ENCODE measurements at places on chromosomes 3 and 15.

DNA sequence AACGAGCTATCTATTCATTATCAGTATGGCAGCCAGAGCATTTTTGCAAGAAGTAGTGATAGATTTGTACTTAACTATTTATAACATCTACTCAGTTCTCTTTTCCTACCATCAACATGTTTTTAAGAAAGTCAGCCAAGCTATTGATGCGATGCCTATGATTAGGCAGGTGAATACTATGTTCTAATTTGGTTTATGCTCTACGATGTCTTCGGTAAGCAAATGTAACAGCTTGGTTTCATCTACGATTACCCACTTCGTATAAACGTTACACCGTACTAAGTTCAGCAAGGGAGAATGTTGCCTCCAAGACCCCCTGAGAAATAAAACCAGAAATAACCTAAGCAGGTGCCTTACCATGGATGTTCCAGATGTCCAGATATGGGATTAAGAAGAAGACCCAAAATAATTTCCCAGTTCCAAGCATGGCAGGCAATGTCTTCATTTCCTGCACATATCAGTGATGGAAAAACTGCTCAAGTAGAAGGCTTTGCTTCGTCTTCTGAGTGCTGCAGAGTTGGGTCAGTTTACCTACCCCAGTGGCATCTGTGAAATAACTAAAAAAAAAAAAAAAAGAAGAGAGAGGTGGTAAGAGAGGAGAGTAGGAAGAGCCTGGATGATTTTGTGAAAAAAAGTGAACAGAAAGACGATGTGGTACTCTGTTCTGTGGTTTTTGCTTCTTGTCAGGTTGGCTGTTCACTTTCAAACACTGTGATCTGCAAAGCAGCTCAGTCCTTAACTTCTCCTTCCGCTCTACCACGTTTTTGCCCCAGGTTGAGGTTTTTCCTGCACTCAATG is at the start of gene BTLA:
Gene BTLA, minus strand, starts transcription at position 559 of the 798 bp plus-strand sequence. Its CDS starts 114 bp downstream, at position 445.
- no peak for DNase-seq

- peak; percentile 35 for DNase-seq
Observed at GRCh38 chr3:127170814-127171213, 22.1 kb upstream of the PRR23E start.

DNA sequence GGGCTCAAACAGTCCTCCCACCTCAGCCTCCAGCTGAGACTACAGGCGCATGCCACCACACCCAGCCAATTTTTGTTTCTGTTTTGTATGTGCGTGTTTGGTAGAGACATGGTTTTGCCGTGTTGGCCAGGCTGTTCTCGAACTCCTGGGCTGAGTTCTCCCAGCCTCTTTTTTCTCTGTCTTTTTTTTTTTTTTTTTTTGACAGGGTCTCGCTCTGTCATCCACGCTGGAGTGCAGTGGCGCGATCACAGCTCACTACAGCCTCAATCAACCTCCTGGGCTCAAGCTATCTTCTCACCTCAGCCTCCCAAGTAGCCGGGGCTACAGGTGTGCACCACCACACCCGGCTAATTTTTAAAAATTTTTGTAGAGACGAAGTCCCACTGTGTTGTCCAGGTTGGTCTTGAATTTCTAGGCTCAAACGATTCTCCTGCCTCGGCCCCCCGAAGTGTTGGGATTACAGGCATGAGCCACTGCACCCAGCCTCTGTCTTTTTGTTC is 867 bp upstream of the DCAF1 start:
- DNase-seq, result no peak

- no peak for DNase-seq
Observed at GRCh38 chr15:31752065-31752762, 278.1 kb upstream of the CHRNA7 start.

- DNase-seq, result no peak
Observed at GRCh38 chr3:8484409-8485140, 17.0 kb upstream of the LMCD1 start.

DNA sequence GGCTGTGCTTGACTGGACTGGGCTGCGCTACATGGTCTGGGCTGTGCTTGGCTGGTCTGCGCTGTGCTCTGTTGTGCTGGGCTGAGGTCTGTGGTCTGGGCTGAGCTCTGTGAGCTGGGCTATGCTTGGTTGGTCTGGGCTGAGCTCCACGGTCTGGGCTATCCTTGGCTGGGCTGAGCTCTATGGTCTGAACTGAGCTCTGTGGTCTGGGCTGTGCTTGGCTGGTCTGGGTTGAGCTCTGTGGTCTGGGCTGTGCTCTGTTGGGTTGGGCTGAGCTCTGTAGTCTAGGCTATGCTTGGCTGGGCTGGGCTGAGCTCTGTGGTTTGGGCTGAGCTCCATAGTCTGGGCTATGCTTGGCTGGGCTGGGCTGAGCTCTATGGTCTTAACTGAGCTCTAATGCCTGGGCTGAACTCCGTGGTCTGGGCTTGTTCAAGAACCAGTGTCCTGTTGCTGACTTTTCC is 92.0 kb downstream of the PLXNA1 start:
- peak; percentile 23 for DNase-seq

DNA sequence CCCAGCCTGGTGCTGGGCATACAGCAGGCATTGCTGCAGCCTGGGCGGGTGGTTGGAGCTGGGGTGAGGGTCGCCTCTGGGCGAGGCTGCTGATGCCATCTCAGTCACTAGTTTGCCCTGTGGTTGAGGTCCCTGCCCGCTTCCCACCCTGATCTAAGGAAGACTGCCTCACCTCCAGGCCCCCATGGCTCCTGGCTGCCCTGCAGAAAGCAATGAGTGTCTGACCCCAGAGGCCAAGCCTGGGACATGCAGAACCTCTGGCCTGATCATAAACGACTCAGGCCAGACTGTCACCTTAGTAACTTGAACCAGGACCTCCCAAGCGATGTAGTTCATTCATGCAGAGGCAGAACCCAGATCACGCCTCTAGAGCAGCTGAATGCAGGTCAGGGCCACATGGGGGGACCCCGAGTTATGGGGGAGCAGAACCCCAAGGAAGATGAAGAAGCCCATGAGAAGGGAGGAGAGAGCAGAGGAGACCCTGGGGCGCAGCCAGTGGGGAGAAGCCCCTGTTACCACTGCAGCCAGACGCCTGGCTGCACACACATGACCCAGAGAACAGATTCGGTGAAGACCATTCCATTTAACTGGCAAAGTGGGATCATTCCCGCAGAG is 213.9 kb downstream of the TBC1D2B start:
- no peak for DNase-seq

GRCh38 chr3:105281989-105282388 is 84.7 kb upstream of the ALCAM start:
- DNase-seq, result no peak

DNA sequence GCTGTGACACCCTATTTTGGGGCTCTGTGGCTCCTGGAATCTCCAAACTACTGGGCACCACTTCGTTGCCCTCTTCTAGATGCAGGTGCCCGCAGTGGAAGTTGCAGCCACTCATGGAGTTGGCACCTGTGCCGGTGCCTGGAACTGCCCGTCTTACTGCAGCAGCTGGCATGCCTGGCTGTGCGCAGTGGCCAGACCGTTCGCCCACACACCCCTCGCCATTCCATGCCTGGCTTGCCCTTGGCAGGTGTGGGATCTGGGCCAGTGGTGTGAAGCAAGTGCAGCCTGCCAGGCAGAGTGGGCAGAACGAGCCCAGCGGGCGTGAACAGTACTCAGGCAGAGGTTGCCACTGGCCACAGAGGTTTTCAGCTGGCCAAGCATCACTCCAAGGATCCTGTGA is 1286.7 kb downstream of the ROBO1 start:
- DNase-seq, result no peak
